ENCODE measurements at places on chromosomes 2 and 18. TPM values are rescaled to one million over a fixed set of nuclear protein-coding genes. Genes with fewer than 3 reads are reported as not detected.

The MROH2A gene
- polyA plus RNA-seq: 0.14 TPM

The AGXT gene
- polyA plus RNA-seq: 0.34 TPM

The ANKRD30BL gene
- not detected for polyA plus RNA-seq

The DOCK10 gene
- polyA plus RNA-seq: 4.0 TPM

The EML6 gene
- polyA plus RNA-seq: 0.85 TPM

The C1QL2 gene
- not detected for polyA plus RNA-seq

The SP140 gene
- polyA plus RNA-seq: 0.85 TPM
